ENCODE measurements at places on chromosomes 2 and 18.
A peak's percentile ranks its signal among the peaks of the same experiment; 100 is the strongest.

GRCh38 chr2:207471261-207471660 is 58.5 kb upstream of the CREB1 start:
- DNase-seq, result no peak

DNA sequence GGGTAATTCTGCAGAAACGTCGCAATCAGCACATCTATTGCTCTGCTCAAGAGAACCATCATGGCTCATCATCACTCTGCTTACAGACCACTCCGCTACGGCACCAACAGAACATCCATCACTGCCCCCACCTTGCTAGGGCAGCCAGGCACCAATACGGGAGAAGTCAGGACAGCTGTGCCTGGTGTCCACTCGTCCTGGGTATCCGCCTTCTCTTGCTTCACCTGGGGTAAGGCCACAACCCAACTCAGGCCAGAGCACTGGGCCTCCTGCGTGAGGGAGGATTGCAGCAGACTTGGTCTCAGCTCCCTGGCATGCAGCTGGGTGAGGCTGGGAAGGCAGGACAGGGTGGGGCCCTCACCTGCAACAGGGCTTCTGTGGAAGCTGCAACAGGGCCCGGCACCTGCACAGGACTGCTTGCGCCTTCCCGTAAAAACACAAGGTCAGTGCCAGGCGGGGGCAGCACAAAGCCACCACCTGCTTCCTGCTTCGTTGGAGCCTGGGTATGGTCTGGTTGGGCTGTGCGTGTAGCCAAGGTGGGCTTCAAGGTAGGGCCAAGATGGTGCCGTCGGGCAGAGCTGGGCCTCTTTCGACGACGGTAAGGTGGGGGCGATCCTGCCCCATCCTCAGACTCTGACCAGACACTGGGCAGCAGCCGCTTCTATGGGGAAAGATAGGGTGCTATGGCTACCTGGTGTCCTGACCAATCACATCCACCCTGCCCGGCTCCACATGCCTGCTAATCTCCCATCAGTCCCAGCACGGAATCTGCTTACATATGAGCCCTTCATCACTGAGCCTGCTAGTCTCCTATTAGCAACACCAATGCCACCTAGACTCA is 7.1 kb upstream of the CFAP53 start:
- no peak for DNase-seq

GRCh38 chr2:8487461-8487932 is 194.4 kb upstream of the ID2 start:
- DNase-seq, result no peak

DNA sequence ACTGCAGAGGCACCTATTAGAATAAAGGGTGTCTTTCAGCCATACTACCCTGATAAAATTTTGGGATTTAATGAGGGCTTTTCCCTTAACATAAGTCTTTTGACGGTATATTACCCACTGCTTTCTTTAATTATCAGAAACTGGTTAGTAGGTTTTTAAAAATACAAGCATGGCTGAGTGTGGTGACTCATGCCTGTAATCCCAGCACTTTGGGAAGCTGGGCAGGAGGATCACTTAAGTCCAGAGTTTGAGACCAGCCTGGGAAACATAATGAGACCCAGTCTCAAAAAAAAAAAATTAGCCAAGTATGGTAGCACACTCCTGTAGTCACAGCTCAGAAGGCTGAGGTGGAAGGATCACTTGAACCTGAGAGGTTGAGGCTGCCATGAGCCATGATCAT is 16.1 kb downstream of the CPSF3 start:
- DNase-seq, result no peak

DNA sequence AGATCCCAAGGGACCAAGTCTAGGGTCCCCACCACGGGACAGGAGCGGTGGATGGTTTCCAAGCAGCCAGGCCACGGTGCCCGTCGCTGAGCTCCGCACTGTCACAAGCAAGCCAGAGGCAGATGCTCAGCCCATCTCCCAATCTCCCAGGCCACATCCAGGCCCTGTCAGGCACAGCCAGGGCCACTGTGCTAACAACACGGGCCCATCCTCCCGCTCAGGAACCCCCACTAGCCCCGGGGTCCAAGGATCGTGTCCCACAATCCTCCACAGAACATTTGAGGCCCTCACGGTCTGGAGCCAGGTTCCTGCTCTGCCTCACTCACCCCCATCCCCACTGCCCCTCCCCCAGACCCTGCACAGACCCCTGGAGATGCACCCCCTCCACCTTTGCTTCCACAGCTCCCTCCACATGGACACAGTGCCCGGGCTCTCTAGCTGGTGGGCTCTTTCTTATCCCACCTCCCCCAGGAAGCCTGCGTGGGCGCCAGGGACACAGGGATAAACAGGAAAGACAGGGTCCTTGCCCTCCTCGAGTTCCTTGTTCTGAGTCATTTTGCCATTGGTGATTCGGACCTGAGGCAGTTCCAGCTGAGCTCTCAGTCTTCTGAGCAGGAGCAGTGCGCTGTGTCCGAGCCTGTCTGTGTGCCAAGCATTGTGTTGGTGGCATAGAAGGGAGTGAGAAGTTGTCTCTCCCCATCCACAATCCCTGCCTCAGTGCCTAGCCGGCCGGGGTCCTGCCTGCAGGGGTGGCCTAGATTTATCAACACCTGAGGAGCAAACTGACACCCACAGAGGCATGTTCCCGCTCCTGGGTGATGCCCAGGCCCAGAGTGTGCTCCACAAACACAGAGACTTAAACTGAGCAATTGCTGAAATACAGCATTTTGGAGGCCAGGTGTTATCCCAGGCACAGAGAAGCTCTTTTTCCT is 7.0 kb downstream of the CROCC2 start:
- no peak for DNase-seq

GRCh38 chr18:33616556-33616955 is 38.5 kb downstream of the ASXL3 start:
- no peak for DNase-seq

- no peak for DNase-seq
Observed at GRCh38 chr18:44409515-44409914, 271.2 kb upstream of the SETBP1 start.

DNA sequence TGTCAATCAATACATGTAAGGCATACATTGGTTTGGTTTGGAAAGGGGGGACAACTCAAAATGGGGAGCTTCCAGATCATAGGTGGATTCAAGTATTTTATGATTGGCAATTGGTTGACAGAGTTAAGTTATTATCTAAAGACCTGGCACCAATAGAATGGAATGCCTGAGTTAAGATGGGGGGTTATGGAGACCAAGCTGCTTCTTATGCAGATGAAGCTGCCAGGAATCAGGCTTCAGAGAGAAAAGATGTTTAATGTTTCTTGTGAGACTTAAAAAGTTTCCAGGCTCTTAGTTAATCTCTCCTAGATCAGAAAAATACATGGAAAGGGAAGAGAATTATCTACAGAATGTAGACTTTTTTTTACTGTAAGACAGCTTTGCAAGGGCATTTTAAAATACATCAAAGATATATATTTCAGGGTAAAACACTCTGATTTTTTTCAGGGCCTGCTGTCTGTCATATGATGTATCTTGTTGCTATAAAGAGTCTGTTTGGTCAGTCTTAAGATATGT is 1343.2 kb upstream of the LRRTM1 start:
- no peak for DNase-seq

GRCh38 chr2:201466050-201466675 is 14.6 kb downstream of the STRADB start:
- no peak for DNase-seq

GRCh38 chr2:173037245-173038120 is 38.2 kb upstream of the MAP3K20 start:
- DNase-seq, result no peak

DNA sequence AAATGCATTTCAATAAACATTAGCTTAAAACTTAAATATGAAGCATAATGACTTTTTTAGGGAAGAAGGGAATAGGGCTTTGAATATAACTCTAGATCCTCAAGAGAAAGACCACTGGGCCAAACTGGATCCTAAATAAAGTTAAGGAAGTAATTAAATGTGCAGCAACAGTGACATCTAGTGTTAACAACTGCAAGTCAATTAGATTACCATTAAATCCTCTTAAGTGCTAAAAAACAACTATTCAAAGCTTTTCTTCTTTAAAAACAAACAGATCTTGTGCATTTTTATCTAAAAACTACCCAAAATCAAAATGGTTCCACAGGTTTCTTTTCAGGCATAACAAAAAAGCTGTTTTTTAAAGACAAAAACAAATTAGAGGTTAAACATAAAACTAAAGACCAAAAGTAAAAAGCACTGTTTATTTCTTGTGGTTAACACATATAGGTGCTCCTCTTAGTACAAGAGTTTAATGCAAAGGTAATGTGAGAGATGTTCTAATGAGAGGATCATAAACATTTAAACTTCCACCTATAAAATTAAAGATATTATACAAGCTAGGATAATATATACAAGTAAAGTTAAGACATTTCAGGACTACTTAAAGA is 111.4 kb downstream of the THADA start:
- DNase-seq, result no peak

DNA sequence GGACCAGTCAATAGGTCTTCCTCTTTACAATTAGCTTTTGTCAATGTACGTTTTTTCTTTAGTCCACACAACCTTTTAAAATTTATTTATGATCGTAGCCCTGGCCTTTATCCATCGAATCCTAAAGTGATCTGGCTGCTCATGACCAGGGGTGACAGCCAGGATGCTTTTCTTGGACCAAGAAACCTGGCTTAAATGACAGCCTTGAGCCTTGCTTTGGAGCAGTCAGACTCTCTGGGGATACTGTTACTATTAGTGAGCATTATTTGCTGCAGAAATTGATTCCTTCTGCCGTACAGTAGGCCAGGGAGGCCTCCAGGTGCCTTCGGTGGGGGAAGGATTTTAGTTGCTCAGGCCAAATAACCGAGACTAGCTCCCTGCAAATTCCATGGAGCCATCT is 70.2 kb downstream of the AGAP1 start:
- no peak for DNase-seq

- DNase-seq, result no peak
Observed at GRCh38 chr18:55403421-55403949, 184.5 kb downstream of the TCF4 start.

- DNase-seq, result no peak
Observed at GRCh38 chr2:116724550-116724949, 1089.9 kb upstream of the DDX18 start.

DNA sequence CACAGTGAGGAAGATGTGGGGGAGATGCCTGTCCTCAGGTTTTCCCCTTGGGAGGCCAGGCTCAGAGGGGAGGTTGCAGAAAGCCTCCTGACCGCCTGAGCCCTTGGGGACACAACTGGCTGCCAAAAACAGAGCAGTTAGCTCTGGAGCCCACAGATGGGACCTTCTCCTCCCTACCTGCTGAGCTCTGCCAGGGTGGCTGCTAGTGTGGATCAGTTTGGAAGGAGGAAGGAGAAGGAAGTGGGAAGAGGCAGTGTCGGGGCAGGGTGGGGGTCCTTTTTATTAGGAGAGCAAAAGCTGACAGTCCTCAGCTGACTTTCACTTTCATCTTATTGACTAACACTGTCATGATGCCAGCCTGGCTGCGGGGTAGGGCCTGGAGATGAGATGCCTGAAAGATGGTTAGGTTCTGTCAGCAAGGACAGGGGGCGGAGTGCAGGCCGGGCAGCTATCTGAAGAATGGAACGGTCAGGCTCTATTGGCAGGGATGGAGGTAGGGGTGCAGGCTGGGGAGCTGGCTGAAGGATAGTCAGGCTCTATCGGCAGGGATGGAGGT is 188.5 kb upstream of the HDAC4 start:
- no peak for DNase-seq

GRCh38 chr2:7567646-7568045 is 650.4 kb downstream of the RNF144A start:
- DNase-seq, result peak; percentile 8

DNA sequence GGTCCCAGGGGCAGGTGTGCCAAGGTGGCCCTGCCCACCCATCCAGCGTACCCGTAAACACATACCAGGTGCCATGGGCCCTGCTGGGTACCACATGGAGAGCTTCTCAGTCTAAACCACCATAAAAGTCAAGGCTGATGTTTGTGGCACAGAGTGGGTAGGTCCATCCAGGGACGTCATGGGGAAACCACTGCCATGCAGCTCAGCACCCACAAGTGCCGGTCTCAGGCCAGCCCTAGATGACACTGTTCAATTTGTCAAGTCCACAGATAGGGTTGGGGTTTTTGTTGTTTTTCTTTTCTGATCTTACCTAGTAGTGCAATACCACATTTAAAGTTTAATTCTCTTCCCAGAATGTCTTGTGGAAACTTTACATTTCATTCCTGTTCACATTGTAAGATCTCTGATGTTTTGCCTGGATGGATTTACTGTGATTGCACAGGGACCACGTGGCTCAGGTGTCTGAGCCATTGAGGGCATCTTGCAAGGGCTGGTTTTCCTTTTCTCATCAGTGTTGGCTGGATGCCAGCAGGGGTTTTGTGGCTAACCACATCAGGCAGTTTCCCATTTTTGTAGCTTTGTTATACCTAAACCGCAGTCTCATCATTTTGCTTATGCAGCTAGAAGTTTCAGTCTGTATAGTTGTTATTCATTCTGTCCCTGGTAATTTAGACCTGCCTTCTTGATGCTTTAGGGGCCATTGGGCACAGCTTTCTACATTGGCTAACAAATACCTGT is 64.7 kb downstream of the STK25 start:
- DNase-seq, result peak; percentile 81

GRCh38 chr2:31828891-31829290 is 181.9 kb downstream of the MEMO1 start:
- no peak for DNase-seq

DNA sequence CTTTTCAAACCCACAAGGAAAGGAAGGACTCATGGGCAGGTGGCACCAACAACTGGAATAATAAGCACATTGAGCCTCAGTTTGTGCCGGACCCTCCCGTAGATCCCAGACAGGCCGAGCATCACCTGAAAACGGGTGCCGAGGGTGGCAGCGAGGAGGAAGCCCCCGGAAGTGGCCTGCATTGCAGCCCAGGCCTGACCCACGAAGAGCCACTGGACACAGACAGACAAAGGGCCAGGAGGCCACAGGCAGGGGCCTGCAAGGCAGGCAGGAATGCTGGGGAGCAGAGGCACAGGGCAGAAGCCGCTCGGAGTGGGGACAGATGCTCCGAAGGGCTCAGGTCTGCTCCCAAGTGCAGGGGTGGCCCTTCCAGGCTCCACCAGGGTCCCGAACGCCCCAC is 31.7 kb downstream of the MTERF4 start:
- no peak for DNase-seq

DNA sequence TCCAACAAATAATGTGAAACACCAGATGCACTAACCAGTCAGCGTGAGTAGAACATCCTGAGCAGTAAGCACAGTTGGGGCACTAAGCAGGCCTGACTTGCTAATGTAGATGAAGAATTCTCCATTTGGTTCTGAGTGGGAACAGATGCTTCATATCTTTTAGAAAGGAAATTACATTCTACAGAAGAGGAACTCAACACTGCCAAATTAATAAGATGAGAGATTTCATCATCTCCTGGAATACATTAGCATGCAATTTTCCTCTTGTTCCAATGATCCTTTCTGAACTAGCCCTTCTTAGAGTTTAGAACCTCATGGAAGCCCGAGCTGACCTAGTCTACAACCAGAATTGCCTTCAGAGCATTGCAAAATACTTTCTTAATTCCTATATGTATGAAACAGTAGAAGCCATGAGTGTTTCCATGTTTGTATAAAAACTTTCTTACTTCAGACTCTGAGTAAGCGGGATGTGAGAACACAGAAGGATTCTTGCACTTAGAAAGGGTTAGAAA is 34.8 kb downstream of the COL5A2 start:
- no peak for DNase-seq

GRCh38 chr2:224608104-224608503 is 22.9 kb upstream of the CUL3 start:
- no peak for DNase-seq

- no peak for DNase-seq
Observed at GRCh38 chr2:134234535-134234934, 19.3 kb upstream of the MGAT5 start.

- DNase-seq, result no peak
Observed at GRCh38 chr18:11368020-11368419, 218.7 kb upstream of the PIEZO2 start.
